ENCODE measurements at places on chromosomes 4 and X. TPM values are rescaled to one million over a fixed set of nuclear protein-coding genes. Genes with fewer than 3 reads are reported as not detected.

LDB2 gene
- total RNA-seq: 48.3 TPM

DNA sequence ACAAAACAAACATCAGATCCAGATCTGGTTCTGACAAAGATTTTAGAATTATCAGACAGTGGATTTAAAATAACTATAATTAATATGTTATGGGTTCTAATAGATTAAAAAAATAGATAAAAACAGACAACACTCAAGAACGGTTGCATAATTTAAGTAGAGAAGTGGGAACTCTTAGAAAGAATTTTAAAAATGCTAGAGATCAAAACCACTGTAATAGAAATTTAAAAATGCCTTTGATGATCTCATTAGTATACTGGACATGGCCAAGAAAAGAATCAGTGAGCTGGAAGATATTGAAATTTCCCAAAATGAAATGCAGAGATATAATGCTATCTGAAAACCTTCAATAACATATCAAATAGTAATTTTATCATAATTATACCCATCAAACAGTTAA is 28.3 kb upstream of the DYNLT3 start:
- no peak overlapping the region for H3K27ac ChIP-seq
- no peaks in the 10 kb centered on the region for H3K4me1 ChIP-seq
- DNase-seq: no peak
- no peaks in the 10 kb centered on the region for H3K27me3 ChIP-seq
- no peaks in the 10 kb centered on the region for H3K36me3 ChIP-seq

DNA sequence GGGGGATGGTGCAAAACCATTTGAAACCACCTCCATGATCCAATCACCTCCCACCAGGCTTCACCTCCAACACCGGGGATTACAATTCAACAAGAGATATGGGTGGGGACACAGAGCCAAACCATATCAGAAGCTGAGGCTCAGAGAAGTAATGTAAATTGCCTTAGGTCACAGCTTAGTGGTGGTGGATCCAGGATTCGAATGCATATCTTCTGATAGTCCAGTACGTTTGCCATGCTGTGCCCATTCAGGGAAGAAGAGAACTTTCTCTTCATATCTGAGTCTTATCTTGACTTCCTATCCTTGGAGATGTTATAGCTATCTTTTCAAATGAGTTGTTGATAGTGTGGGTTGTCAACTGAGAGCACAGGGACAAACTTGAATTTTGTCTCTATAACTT is 325.5 kb downstream of the ZIC3 start:
- H3K4me3 ChIP-seq: no peak overlapping the region
- H3K36me3 ChIP-seq: no peaks in the 10 kb centered on the region
- H3K4me1 ChIP-seq: no peaks in the 10 kb centered on the region
- no peak for DNase-seq

GRCh38 chr4:80008351-80008750 is 64.7 kb downstream of the ANTXR2 start:
- DNase-seq: no peak
- no peaks in the 10 kb centered on the region for H3K4me1 ChIP-seq
- H3K27me3 ChIP-seq: no peaks in the 10 kb centered on the region
- H3K36me3 ChIP-seq: peaks cover 20% of the 10 kb centered on the region
- no peak overlapping the region for H3K4me3 ChIP-seq

GRCh38 chrX:129795584-129795983 is 15.8 kb downstream of the SASH3 start:
- H3K4me3 ChIP-seq: no peak overlapping the region
- no peak for DNase-seq
- no peak overlapping the region for H3K27ac ChIP-seq
- H3K4me1 ChIP-seq: peaks cover 7% of the 10 kb centered on the region

- H3K27ac ChIP-seq: no peak overlapping the region
- peaks cover 29% of the 10 kb centered on the region for H3K27me3 ChIP-seq
- no peak overlapping the region for H3K4me3 ChIP-seq
- no peak for DNase-seq
- H3K36me3 ChIP-seq: no peaks in the 10 kb centered on the region
Measured at GRCh38 chr4:1799387-1800375, 6.6 kb downstream of the FGFR3 start.

DNA sequence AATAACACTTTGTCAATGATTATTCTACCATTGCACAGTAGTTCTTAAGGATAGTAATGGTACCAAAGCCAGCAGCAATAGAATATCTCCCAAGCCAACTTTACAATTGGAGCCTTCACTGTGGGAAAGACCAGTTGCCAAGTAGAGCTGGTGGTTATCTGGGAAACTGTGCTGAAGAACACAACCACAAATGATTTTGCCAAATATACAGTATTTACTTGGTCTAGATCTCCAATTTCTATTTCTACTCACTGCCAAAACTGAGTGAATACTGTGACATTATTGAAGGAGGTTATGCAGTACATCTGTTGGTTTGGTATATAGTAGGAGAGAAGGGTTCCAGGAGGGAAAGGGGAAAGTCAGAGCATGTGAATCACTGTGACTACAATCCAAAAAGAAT is 3.8 kb downstream of the TET2 start:
- H3K27ac ChIP-seq: peak overlapping the region; percentile 25
- no peaks in the 10 kb centered on the region for H3K27me3 ChIP-seq
- H3K4me1 ChIP-seq: peaks cover 8% of the 10 kb centered on the region
- peak; percentile 74 for DNase-seq
- H3K36me3 ChIP-seq: peaks cover 2% of the 10 kb centered on the region
- H3K4me3 ChIP-seq: no peak overlapping the region

- H3K4me3 ChIP-seq: no peak overlapping the region
- no peak for DNase-seq
- no peaks in the 10 kb centered on the region for H3K4me1 ChIP-seq
- no peaks in the 10 kb centered on the region for H3K27me3 ChIP-seq
- H3K36me3 ChIP-seq: no peaks in the 10 kb centered on the region
- H3K27ac ChIP-seq: no peak overlapping the region
Measured at GRCh38 chr4:95472534-95472933, 76.2 kb downstream of the UNC5C start.
